ENCODE measurements at places on chromosomes 5 and 9.
A peak's percentile ranks its signal among the peaks of the same experiment; 100 is the strongest.

- peaks cover 15% of the 10 kb centered on the region for H3K4me1 ChIP-seq
- H3K27me3 ChIP-seq, result no peaks in the 10 kb centered on the region
- H3K4me3 ChIP-seq, result no peak overlapping the region
- peaks cover 68% of the 10 kb centered on the region for H3K36me3 ChIP-seq
These were observed 57.3 kb downstream of the ZFR start for GRCh38 chr5:32387211-32387610.

DNA sequence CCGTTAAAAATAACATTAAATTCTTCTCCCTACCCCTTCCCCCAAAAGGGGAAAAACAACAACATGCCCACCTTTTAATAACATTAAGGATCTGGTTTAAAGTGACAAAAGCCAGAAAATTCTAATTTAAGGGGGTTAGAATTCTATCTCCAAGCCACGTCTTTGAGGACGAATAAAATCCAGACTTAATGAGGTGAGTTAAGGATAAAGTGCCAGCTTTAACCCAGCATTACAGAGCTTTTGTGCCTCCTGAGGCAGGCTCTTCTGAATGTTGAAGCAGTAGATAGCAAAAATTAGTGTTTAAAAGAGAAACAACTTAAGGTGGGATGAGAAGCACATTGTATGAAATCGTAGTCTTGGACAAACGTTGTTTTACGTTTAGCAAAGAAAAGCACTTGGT, 329.0 kb upstream of the MPDZ start:
- no peak overlapping the region for H3K27ac ChIP-seq
- no peaks in the 10 kb centered on the region for H3K36me3 ChIP-seq
- no peak overlapping the region for H3K4me3 ChIP-seq
- H3K4me1 ChIP-seq, result no peaks in the 10 kb centered on the region
- no peaks in the 10 kb centered on the region for H3K27me3 ChIP-seq

GRCh38 chr5:62581836-62582597, 3.4 kb downstream of the LRRC70 start:
- no peak overlapping the region for H3K27ac ChIP-seq
- no peak for DNase-seq
- peaks cover 21% of the 10 kb centered on the region for H3K4me1 ChIP-seq

DNA sequence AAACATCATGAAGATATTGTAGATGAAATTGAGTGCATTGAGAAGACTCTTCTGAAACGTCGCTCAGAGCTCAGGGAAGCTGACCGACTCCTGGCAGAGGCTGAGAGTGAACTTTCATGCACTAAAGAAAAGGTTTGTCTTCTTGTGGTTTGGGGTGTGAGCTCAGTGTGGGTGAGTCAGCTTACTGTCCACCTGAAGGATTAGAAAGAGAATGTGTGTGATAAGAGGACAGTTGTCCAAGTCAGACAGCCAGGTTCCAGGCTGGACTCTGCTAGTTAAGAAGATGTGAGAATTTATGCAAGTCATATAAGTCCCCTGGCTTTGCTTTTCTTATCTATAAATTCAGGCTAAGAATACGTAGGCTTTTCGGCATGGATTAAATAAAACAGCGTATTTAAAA, 46.9 kb downstream of the RAB14 start:
- no peak overlapping the region for H3K4me3 ChIP-seq
- H3K36me3 ChIP-seq, result peaks cover 69% of the 10 kb centered on the region
- H3K27me3 ChIP-seq, result no peaks in the 10 kb centered on the region
- H3K4me1 ChIP-seq, result peaks cover 51% of the 10 kb centered on the region
- DNase-seq, result no peak

DNA sequence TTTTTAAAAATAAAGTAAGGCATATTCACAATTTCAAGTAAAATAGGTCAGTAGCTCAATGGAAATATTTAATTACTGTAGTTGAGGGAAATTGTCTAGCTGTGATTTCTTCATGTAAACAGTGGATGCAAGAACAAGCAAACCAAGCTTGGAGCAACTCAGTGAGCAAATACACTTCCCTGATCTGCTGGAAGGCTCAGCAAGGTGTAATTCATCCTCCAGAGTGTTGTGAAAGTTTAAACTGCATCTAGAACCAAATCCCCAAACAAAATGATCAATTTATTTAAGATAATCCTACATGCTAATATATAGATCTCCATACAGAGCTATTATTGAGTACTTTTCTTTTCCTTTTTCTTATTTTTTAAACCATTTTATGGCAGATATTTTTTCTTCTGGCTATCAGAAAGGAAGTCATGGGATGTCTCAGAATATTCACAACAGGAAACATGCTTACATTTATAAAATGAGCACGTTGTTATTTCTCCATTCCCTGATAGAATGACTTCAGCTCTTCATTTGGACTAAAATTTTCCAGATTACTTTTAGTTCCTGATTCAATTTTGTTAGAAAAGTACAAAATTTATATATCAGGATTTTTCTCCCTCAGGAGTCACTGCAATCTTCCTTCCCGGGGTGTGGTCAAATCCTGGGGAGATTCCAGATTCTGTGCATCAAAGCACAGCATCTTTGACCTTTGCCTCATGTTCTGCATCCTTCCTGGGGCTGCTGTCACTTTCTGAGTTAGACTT, 219.2 kb upstream of the ELL2 start:
- peaks cover 10% of the 10 kb centered on the region for H3K27me3 ChIP-seq
- DNase-seq, result no peak
- H3K4me1 ChIP-seq, result peaks cover 8% of the 10 kb centered on the region
- H3K36me3 ChIP-seq, result peaks cover 8% of the 10 kb centered on the region
- no peak overlapping the region for H3K4me3 ChIP-seq

GRCh38 chr9:112699230-112699629, 18.7 kb downstream of the INIP start:
- no peak overlapping the region for H3K4me3 ChIP-seq
- no peak overlapping the region for H3K27ac ChIP-seq
- peaks cover 31% of the 10 kb centered on the region for H3K36me3 ChIP-seq
- no peaks in the 10 kb centered on the region for H3K27me3 ChIP-seq
- DNase-seq, result peak; percentile 67
- peaks cover 18% of the 10 kb centered on the region for H3K4me1 ChIP-seq

GRCh38 chr9:128397831-128398230, 22.8 kb upstream of the CERCAM start:
- no peak overlapping the region for H3K4me3 ChIP-seq
- peaks cover 1% of the 10 kb centered on the region for H3K36me3 ChIP-seq
- H3K27ac ChIP-seq, result no peak overlapping the region

DNA sequence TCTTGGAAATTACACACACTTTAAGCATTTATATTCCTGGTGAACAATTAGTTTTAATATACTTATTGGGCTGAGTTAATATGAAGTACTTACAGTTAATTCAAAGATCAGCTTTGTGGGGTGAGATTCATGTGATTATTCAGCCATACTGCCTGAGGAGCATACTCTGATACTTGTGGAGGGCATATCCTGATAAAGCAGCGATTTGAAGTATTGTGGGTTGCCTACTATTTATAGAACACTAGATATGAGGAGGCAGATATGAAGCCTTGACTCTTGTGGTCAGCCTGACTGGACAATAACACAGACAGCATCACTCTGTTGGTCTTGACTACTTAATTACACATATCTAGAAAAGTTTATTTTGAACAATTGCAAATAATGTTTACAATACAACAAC, 27.0 kb upstream of the AGGF1 start:
- no peaks in the 10 kb centered on the region for H3K36me3 ChIP-seq
- H3K4me3 ChIP-seq, result no peak overlapping the region
- peaks cover 51% of the 10 kb centered on the region for H3K27me3 ChIP-seq
- no peak for DNase-seq
- H3K27ac ChIP-seq, result no peak overlapping the region

DNA sequence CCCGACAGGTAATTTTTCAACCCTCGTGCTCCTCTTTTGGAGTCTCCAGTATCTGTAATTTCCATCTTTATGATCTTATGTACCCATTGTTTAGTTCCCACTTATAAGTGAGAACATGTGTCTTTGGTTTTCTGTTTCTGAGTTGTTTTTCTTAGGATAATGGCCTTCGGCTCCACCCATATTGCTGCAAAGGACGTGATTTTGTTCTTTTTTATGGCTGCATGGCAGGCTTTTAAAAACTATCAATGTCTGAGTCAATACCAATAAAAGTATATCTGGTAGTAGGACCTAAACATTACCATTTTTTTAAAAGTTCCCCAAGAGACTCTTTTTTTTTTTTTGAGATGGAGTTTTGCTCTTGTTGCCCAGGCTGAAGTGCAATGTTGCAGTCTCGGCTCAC, 3.9 kb upstream of the SLC26A2 start:
- H3K27me3 ChIP-seq, result no peaks in the 10 kb centered on the region
- H3K4me3 ChIP-seq, result no peak overlapping the region
- no peak for DNase-seq
- H3K36me3 ChIP-seq, result no peaks in the 10 kb centered on the region
- no peak overlapping the region for H3K27ac ChIP-seq
- peaks cover 23% of the 10 kb centered on the region for H3K4me1 ChIP-seq

DNA sequence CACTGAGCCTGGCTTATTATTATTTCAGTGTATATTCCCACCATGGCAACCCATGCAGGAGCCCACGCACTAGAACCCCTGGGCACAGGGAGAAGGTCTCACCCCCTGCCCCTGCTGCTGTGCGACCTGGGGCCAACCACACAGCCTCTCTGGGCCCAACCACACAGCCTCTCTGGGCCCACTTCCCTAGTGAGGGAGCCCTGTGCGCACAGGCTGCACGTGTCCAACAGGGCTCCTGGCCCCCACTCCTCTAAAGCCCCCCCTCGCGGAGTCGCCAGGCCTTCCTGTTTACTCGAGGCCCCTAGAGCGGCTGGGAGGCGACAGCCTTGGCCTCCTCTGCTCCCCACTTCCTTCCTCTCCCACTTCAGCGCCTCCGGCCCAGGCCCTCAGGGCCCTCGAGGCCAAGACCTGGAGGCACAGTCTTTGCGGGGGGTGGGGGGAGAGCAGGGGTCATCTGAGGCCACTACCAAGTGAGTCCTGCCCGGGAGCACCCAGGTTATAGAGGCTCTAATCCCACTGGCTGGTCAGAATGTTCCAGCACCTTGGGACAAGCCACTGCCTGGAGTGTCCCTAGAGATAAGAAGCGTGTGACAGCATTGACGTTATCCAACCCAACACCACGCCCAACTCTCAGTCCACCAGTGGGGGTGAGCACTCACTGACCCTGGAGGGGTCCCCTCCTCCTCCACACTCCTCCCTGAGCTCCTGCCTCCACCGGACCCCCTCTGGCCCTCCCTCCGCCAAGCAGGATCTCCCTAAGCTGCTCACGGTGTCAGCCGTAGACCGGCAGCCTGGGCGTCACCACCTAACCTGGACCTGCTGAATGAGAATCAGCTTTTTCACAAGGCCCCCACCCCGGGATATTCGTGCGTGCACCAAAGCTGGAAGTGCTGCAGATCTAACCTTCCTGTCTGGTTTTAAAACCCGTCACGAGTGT, 7.9 kb upstream of the ENG start:
- H3K4me1 ChIP-seq, result peaks cover 43% of the 10 kb centered on the region
- no peak overlapping the region for H3K4me3 ChIP-seq
- peak overlapping the region; percentile 89 for H3K27ac ChIP-seq

DNA sequence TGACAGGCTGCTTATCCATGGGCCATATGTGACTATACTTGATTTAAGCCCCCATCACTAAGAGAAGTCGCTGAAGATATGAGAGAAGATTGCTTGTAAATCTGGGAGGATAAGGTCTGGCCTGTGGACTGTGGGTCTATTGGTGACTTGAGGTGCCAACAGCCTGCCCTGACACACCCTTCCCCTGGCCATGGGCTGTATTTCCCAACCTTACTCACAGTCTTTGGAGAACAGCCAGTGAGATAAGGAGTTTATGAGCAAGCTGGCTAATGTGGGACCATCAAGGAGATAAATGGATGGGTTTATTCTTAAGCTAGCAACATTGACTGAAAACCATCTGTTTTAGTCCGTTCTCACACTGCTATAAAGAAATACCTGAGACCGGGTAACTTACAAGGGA, 231.3 kb downstream of the ZSWIM6 start:
- peaks cover 6% of the 10 kb centered on the region for H3K4me1 ChIP-seq
- no peak overlapping the region for H3K4me3 ChIP-seq

DNA sequence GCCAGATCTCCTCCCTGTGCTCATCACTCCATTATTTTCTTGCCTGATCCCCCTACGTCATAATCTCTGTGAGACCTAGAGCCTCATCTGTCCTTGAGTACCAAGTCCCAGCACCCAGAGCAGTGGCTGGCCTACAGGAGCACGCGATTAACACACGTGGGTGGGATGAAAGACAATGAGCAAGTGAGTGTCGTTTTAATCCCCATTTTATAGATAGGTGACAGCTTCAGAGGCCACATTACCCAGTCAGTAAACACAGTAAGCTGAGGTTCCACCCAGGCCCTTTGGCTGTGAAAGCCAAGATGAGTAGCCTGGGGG, 17.3 kb downstream of the TRUB2 start:
- no peak for DNase-seq
- peaks cover 5% of the 10 kb centered on the region for H3K36me3 ChIP-seq
- no peaks in the 10 kb centered on the region for H3K27me3 ChIP-seq
- H3K4me1 ChIP-seq, result no peaks in the 10 kb centered on the region
- no peak overlapping the region for H3K27ac ChIP-seq

- no peaks in the 10 kb centered on the region for H3K36me3 ChIP-seq
- no peak overlapping the region for H3K27ac ChIP-seq
- H3K27me3 ChIP-seq, result peaks cover 9% of the 10 kb centered on the region
- H3K4me1 ChIP-seq, result no peaks in the 10 kb centered on the region
- H3K4me3 ChIP-seq, result no peak overlapping the region
- no peak for DNase-seq
These were observed 293.1 kb upstream of the PANK3 start for GRCh38 chr5:168872246-168872645.

DNA sequence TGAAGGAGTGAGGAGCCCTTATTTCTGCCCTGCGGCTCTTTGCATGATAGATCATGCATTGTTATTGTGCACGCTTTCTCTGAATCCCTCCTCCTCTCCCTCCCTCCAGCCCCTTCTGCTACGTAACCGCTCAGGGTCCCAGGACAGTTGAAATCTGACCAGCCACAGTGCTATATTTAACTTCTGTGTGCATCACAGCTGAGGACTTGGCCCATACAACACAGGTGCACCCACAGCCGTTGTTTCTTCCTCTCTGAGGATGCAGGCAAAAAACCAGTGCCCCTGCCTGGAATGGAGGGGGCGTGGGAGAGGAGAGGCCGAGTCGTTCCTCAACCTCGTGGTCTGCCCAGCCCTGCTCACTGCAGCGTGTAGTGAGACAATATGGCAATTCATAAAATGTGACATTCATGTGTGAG, 335.6 kb upstream of the CLINT1 start:
- no peak overlapping the region for H3K27ac ChIP-seq
- no peak overlapping the region for H3K4me3 ChIP-seq
- DNase-seq, result no peak
- no peaks in the 10 kb centered on the region for H3K4me1 ChIP-seq

GRCh38 chr5:4639946-4640345, 500.2 kb upstream of the ADAMTS16 start:
- no peaks in the 10 kb centered on the region for H3K27me3 ChIP-seq
- DNase-seq, result no peak
- H3K4me3 ChIP-seq, result no peak overlapping the region
- no peak overlapping the region for H3K27ac ChIP-seq
- H3K36me3 ChIP-seq, result no peaks in the 10 kb centered on the region

All from activated CD8-positive, alpha-beta memory T cell treated with anti-CD3 and anti-CD28 coated beads, Interleukin-2, amount 10 ng/mL, durations not matched to agents 7 days and 5 days (primary cell).